ENCODE measurements at places on chromosomes 6 and 20.
A peak's percentile ranks its signal among the peaks of the same experiment; 100 is the strongest.

- peak; percentile 40 for DNase-seq
These were observed 35.0 kb upstream of the MDGA1 start for GRCh38 chr6:37732688-37733087.

- DNase-seq: no peak
These were observed 62.5 kb upstream of the SPDEF start for GRCh38 chr6:34618430-34619182.

GRCh38 chr6:163252061-163252591, 162.4 kb upstream of the QKI start:
- DNase-seq: no peak

- no peak for DNase-seq
These were observed 465.0 kb upstream of the GJE1 start for GRCh38 chr6:141667580-141668309.

- DNase-seq: no peak
These were observed 696.7 kb downstream of the RNF144B start for GRCh38 chr6:19083801-19084200.
